ENCODE measurements at places on chromosomes 4 and X.
A peak's percentile ranks its signal among the peaks of the same experiment; 100 is the strongest.

DNA sequence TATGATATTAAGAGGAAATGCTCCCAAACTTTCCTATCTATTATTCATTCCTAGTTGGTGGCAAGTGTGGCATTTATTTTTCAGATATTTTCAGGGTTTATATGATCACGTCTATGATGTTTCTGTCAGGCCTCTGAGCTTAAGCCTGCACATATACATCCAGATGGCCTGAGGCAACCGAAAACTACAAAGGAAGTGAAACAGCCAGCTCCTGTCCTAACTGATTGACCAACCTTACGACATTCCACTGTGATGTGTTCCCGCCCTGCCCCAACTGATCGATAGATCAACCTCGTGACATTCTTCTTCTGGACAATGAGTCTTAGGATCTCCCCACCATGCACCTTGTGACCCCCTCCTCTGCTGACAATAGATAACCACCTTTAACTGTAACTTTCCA, 67.6 kb upstream of the CTSO start:
- DNase-seq = no peak

DNA sequence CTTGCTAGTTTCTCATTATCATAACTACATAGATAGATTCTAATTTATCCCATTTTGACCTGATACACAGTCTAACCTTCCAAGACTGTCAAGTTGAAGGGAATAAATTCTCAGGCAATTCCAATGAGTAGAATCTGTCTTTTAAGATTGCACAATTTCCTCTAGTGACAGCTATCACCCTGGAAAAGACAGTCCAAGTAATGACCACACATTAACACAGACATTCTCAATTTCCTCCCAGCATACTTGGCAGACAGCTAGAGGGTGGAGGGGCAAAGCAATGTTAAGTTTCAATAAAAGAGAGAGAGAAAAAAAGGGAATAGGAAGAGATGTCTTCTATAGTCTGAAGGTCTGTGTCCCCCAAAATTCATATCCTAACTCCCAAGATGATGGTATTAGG, 234.7 kb downstream of the LDB2 start:
- no peak for DNase-seq

DNA sequence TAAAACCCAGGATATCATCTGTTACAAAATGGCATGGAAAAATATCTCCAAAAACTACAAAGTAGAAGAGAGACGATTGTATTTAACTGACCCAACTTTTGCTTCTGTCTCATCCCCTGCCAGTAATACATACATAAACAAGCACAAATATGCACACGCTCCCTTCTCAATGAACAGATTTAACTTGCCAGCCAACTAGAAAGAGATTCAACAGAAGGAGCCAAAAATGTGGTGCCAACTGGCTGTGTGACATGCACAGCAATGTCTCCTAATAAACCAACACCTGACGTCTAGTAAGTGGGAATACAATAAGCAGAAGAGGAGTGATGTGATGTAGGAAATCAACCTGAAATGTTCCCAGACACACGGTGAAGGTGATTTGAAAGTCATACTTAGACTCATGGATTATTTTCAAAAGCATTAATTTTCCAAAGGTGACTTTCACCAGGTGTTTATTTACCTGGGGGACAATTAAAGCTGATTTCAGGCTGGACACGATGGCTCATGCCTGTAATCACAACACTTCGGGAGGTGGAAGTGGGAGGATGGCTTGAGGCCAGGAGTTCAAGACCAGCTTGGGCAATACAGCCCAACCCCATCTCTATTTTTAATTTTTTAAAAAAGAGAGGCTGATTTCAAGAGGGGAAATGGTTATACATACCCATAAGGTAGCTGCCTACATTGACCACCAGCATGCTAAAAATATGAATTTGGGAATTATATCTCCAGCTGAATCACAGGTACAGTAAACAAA, 33.7 kb downstream of the SH3RF1 start:
- DNase-seq = no peak

GRCh38 chr4:41146716-41147506, 67.4 kb downstream of the APBB2 start:
- no peak for DNase-seq

GRCh38 chrX:15336023-15336413, 695 bp upstream of the PIGA start:
- DNase-seq = peak; percentile 39

DNA sequence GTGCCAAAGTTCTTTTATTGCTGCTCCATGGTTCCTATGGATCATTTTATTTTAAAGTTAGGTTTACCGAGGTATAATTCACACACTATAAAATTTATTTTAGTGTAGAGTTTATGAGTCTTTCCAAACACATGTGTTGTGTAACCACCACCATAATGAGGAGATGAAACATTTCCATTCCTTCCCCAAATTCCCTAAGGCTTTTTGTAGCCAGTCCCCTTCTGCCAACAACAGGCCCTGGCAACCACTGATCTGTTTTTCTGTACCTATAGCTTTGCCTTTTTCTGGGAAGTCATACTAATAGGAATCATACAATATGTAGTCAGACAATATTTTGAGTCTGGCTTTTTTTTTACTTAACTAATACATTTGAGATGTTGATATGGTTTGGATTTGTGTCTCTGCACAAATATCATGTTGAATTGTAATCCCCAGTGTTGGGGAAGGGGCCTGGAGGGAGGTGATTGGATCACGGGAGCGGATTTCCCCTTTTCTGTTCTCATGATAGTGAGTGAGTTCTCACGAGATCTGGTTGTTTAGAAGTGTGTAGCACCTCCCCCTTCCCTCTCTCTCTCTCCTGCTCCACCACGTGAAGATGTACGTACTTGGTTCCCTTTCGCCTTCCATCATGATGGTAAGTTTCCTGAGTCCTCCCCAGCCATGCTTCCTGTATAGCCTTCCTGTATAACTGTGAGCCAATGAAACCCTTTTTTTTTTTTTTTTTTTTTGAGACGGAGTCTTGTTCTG, 59.6 kb upstream of the DHX15 start:
- DNase-seq = no peak

DNA sequence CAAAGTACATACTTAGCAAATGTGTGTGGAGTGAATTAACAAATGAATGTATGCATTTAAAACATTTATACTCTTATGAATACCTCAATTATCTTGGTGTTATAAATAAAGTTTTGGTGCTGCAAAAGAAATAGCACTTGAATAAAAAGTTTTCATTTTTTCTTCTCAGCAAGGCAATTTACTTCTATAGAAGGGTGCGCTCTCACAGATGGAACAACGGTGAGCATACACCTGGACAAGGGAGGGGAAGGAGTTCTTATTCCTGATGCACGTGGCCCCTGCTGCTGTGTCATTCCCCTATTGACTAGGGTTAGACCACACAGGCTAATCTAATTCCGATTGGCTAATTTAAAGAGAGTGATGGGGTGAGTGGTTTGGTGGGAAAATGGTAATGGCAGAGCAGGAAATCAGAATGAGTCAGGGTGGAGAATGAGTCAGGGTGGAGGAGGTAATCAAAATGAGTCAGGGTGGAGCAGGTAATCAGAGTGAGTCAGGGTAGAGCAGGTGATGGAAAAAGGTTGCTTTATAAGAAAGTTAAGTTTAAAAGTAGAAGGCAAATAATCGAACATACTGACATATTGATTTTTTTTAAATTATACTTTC, 28.2 kb upstream of the PGK1 start:
- DNase-seq = peak; percentile 4

DNA sequence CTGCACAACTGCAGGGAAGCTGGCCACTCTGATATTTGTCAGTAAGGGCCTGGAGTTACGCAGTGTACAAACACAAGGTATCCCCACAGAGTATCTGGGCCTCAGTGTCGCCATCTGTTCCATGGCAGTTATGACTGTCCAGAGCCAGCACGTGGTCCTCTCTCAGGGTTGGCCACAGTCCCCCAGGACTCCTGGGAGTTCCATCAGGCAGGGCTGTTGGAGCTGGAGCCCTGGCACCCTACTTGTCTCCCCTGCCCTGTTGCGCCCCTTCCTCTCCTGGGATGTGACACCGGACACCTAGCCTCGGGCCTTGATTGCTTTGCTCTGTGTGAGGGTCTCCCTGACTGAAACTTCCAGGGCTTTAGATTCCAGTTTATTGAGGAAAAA, 8.4 kb downstream of the HTRA3 start:
- no peak for DNase-seq

GRCh38 chr4:184389978-184390900, 84.1 kb downstream of the IRF2 start:
- no peak for DNase-seq

GRCh38 chr4:175062183-175062592, 144.0 kb downstream of the ADAM29 start:
- DNase-seq = no peak

DNA sequence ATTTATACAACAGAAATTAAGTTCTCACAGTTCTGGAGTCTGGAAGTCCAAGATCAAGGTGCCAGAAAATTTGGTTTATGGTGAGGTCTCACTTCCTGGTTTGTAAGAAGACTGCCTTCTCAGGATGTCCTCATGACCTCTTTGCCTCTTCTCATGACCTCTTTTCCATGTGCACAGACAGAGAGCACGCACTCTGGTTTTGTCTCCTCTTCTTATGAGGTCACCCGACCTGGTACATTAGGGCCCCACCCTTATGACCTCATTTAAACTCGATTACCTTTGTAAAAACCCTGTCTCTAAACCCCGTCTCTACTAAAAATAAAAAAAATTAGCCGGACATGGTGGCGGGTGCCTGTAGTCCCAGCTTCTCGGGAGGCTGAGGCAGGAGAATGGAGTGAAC, 155.9 kb downstream of the KIT start:
- no peak for DNase-seq

- peak; percentile 21 for DNase-seq
These were observed 162.8 kb downstream of the FBXO8 start for GRCh38 chr4:174120446-174121295.

DNA sequence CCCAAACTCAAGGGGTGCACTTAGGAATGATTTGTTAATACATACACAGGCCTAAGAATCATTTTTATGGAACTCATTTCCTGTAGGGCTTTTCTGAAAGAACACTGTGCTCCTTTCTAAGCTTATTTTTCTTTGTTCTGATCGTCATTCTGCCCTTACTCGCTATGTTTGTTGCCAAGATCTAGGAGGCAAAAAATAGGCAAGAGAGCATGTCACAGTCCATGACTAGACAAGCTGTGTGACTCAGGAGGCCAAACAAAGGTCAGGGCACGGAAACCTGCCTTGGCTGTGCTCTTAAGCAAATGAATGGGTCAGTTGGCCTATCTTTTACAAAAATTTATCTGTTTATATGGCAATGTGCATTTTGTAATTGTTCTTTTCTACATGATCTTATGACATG, 42.5 kb upstream of the C1GALT1C1 start:
- DNase-seq = no peak

GRCh38 chr4:61805979-61806378, 605.9 kb downstream of the ADGRL3 start:
- DNase-seq = no peak

DNA sequence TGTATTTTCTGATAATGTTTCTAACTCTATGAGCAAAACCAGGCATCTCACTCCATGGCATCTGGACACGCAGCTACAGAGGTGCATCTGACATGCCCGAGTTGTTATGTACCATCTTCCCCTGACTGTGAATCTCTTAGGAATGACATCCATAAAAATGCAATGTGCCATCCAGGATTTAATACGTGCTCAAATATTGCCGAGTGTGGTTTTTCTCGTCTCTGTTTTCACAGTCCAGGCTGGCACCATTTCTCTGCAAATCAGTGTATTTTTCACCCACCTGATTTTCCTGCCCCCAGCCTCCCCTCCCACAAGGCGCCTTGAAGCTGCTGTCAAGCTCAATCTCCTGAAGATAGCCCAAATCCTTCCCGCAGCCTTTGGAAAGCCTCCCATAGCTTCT, 154.6 kb downstream of the DHRSX start:
- DNase-seq = no peak

DNA sequence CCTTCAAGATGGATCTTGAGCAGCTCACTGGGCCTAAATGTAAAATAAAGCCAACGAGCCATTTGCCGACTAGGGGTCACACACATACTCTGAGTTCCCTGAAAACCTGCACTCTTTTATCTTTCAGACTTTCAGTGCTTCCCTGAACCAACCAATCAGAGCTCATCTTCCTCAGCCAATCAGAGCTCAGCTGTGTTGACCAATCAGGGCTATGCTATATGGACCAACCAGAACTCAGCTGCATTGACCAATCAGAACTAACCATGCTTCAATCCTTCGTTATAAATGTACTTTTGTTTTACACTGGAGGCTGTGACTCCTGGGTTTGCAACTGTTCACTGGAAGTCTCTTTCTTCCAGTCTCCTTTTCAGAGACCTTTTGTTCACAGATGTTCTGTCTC, 19.3 kb downstream of the SLC25A53 start:
- DNase-seq = no peak

GRCh38 chr4:34643476-34643875, 1600.8 kb downstream of the ARAP2 start:
- no peak for DNase-seq

GRCh38 chr4:154779362-154779947, 1.6 kb upstream of the RBM46 start:
- DNase-seq = no peak

DNA sequence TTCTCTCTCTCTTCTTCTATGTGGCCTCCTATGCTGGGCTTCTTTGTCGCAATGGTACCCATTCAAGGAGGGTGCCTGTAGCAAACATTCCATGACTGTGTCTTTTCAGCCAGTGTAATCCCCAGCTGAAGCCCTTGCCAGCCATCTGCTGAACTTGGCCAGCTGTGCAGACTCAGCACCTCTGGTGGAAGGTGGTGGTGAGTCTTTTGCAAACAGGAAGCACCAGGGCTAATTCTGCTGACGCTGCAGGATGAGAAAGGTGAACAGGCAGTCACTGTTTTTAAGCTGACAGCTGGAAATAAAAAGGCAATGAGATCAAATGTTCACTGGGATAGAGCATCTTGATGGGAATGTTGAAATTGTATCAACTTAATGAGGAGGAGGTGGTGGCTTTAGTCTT, 298.7 kb upstream of the CLNK start:
- peak; percentile 2 for DNase-seq

DNA sequence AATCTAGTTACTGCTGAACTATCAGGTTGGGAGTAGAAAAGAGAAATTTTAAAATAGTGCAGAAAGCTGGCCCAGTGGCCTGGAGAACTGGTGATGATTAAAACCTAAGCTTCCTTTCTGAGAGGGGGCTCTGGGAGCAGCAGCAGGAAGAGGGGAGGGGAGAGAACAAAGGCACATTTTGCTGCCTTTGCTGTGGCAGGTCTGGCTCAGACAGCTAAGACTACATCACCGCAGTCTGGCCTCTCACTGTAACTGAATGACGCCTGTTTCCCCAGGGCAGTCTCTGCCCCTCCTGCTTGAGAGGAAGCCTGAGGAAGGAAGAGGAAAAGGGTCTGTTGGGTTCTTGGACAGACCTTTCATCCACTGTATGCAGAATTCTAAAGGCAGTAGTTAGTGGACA, 148.5 kb downstream of the FRAS1 start:
- no peak for DNase-seq

- no peak for DNase-seq
These were observed 41.1 kb downstream of the HPF1 start for GRCh38 chr4:169716677-169717076.

DNA sequence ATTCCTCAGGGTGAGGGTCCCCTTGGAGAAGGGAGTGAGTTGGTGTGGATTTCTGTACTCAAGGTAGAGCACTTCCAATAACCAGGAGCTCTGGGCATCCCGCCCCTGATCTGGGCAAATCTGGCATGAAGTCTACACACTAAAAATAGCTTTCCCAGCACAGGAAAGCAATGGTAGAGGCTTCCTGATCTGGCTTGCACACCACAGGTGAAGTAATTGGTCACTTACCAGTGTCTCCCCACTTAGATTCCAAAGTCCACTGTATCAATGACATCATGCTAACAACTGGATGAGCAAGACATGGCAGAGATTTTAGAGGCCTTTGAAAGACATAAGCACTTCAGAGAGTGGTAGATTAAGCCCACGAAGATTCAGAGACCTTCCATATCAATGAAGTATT, 17.8 kb upstream of the IDS start:
- DNase-seq = no peak
